ENCODE measurements at places on chromosomes 11 and 22.

- no peak for DNase-seq
These were observed 10.1 kb downstream of the MRPL16 start for GRCh38 chr11:59800390-59801025.

GRCh38 chr11:35764417-35764816 is 101.8 kb downstream of the TRIM44 start:
- DNase-seq = no peak

GRCh38 chr11:69460540-69461257 is 20.8 kb upstream of the LINC01488 start:
- DNase-seq = no peak

DNA sequence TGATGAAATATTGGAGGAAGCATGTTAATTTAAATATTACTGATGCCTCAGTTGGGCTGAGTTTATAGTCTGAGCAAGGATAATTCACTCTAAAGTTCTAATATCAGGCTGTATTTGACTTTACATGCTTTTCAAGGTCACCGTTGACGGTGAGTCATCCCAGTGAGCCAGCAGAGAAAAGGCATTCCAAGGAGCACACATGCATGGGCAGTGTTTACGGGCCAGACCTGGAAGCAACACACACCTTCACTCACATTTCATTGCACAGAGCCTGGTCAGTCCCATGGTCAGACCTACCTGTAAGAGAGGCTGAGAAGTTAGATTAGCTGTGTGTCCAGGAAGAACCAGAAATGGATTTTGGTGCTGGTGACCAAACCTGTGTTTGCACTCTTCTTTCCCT is 53.5 kb downstream of the COMMD9 start:
- DNase-seq = no peak

- DNase-seq = no peak
These were observed at the start of gene FREY1 for GRCh38 chr11:45906965-45907611. TSS of gene FREY1 (minus strand) at chr11:45907271. CDS start at chr11:45907245, 26 bp downstream.

DNA sequence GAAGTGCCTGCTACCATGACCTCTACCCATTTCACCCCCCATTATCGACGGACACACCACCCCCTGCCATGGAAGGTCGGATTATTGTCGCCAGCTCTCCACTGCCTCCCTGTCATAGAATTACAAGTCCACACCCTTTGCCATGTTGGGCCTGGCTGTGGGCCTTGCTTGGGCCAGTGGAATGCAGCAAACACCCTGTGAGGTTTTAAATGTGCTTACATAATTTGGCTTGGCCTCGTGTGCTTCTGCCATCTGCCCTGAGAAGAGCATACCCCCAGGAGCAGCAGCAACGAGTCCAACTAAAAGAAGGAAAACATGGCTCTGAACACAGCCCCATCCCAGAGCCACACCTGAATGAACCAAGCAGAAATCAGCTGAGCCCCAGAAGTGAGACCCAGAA is 94.1 kb upstream of the PRDM11 start:
- DNase-seq = no peak

GRCh38 chr11:60326955-60327354 is at the start of gene MS4A6E:
TSS of gene MS4A6E (plus strand) at chr11:60327255. CDS start at chr11:60334896, 7,641 bp downstream.
- no peak for DNase-seq

DNA sequence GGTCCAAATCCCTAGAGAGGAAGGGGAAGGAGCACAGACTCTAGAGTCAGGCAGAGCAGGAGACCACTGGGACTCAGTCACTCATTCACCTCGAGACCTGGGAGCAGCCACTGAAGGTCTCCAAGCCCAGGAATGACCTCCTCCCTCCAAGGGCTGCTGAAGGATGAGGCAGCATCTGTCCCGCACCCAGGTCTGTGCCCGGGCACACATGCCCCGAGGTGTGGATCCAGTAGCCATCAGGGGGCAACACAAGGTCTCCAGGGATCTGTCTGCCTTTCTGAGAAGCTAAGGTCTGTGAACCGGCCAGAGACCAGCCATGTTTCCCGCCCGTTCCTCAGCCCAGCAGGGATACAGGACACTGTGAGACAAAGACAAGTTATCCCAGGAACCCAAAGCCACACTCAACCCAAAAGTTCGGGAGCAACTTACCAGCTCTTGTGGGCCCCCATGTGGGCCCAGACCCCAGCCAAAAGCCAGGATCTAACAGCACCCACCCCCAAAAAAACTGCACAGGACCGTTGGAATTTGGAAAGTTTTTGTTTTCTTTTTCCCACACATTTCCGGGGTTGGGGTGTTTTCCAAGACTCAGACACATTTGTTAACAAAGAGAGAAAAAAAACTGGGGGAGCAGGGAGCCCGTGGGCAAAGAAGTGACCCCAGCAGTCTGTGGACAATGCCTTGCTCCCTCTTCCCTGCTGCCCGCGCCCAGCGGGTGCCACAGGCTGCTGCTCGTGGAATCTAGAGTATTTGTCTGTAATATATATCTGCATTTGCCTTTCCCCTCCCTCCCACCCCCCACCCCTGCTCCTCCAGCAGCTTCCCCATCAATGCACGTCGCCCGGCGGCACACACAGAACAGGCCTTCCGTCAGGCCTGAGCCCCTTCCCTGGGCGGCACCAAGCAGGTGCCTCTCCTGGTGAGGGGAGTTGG is 14.9 kb downstream of the SLC22A12 start:
- DNase-seq = no peak

DNA sequence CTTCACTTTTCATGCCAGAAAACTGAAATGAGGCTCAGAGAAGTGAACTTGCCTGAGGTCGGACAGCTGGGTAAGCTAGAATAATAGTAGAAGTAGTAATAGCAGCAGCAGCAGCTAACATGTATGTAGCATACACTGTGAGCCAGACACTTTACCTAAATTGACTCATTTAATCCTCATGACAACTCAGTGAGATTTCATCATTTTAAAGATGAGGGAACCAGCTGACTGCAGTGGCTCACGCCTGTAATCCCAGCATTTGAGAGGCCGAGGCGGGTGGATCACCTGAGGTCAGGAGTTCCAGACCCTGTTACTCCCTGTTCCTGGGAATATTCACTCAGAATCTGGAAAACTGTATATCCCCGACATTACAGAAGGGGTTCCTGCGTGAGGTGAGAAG is 154.5 kb downstream of the DBX1 start:
- DNase-seq = no peak

- DNase-seq = no peak
These were observed 10.4 kb upstream of the TUB start for GRCh38 chr11:8070417-8071115.

DNA sequence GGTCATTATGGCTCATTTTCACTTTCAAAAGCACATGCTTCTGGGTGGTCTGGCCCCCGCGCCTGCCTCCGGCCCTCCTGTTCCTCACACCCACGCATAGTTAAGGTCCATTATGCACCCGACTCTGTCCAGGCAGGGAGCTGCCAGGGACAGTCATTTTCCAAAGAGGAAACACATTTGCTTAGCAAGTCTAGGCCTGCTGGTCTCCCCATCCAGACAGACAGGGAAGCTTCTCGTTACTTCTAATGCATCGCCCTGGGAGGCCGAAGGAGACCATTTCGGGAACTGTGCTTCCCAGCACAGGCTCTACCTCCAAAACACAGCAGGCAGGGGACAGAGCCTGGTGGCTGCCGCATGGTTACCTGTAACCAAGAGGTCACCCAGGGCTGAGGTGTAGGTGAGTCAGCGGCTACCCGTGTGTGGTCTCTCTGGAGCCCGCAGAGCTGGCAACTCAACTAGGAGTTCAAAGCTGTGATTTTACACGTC is 87.1 kb upstream of the SHANK2 start:
- DNase-seq = no peak

DNA sequence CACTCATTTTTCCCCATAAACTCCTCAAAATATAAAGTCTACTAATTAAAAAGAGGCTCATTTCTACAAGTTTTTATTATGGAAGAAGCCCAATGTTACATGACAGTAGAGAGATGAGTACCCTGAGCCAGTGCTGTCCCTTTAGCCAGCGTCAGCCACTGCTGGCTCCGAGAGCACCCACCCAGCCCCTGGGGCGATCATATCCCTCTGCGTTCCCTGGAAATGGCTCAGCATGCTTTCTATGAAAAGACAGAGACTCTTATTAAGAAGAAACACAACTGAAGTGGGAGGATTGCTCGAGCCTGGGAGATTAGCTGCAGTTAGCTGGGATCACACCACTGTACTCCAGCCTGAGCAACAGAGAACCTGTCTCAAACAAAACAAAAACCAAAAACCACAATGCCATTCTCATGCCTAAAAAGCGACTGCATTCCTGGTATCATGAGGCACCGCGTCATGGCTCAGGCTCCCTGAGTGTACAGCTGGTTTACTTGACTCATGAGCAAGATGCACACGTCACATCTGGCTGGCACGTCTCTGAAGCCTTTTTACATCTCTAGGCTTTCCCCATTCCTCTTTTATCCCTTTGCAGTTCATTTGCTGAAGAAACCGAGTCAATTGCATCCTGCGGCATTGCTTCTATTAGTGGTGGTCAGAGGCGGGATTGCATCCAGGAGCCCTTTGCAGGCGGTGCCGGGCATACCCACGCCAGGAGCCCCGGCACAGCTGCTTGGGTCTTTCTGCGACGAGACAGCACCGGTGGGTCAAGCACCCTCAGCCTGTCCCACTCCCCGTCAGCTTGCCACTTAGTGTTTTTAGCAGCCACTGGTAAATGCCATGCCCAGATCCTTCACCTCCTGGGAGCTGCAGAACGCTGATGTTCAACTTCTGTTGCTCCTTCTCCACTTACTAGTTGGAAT is 119.9 kb downstream of the CTTN start:
- DNase-seq = no peak

GRCh38 chr22:27724709-27725108 is 76.8 kb downstream of the MN1 start:
- no peak for DNase-seq

DNA sequence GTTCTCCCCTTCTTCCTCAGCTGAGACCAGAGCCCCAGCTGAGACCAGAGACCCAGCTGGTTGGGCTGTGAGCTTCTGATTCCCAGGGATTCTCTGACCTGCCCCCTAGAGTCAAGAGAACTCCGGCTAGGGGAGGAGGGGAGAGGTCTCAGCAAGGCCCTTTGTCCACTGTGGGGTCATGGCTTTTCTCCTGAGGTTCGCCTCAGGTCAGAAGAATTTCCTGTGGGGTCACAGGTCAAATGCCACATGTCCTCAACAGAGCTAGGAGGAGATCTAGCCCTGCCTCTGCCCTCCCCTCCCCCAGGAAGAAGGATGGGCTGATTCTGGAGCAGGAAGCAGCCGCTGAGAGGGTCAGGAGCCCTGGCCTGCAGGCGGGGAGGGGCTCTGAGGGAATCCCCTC is 23.7 kb downstream of the HTR3A start:
- DNase-seq = no peak

Measured in activated CD4-positive, alpha-beta T cell treated with anti-CD3 and anti-CD28 coated beads for 1 hour (primary cell).